CD8-positive, alpha-beta T cell (primary cell): ENCODE measurements at places on chromosomes 16 and 17. TPM values are rescaled to one million over a fixed set of nuclear protein-coding genes. Genes with fewer than 3 reads are reported as not detected.

- DNase-seq = no peak
These were observed 18.8 kb downstream of the GRB7 start for GRCh38 chr17:39756380-39757079.

The SLC13A2 gene
- not detected for total RNA-seq

DNA sequence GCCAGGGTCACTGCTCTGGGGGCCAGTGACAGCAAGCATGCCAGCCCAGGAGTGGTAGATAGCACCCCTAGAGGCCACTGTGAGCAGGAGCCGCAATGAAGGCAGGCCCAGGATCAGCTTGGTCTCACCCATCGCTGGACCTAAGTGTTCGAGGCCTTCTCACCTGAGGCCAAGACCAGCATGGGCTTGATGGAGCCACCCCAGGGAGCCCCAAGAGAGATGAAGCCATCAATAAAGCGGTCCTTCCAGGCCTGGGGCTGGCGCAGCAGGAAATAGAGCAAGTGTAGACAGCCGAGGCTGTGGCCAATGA lies 1.8 kb downstream of the LCAT start:
- no peak for DNase-seq

The EVI2A gene
- total RNA-seq = 44.4 TPM

The PDP2 gene
- total RNA-seq = 5.1 TPM

The ALOXE3 gene
- 0.33 TPM for total RNA-seq

The MAP2K3 gene
- 63.8 TPM for total RNA-seq

GRCh38 chr17:81030741-81031565 lies 4.0 kb upstream of the BAIAP2 start:
- no peak for DNase-seq

GRCh38 chr17:13994050-13994449 lies 75.3 kb upstream of the COX10 start:
- DNase-seq = no peak

The ANKRD40 gene
- 24.7 TPM for total RNA-seq

DNA sequence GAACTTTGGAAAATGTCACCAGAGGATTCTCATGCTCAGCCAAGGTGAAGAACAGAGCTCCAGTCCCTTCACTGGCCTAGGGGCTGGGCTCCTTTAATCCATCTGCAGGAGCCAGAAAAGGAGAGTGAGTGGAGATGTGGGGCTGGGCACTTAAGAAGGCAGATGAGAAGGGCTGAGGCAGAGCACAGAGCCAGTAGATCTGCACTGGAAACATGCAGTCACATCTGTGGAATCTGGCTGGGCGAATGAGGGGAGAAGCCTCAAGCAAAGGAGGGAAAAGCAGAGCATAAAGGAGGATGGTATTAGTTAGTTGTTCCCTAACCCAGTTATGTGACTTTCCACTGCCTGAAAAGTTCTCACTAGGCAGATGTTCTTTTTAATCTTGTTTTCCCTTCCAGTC lies 50.4 kb upstream of the BCAR1 start:
- no peak for DNase-seq

DNA sequence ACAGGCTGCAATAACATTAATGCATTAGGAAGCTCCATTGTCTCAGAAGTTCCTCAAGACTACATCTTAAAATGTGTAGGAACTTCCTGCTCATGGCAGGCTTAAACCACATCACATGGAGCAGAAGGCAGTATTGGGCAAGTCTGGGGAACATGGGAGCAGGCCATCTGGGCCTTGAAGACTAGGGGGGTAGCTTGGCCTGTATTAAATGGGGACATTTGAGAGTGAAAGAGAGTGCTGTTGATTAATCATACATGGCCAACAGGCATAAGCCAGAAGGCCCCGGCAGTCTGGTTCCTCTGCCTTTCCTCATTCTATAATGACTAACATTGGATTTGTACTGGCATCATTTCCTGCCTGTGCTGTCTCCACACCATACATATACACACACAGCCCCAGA lies 25.2 kb upstream of the SLC5A11 start:
- no peak for DNase-seq

DNA sequence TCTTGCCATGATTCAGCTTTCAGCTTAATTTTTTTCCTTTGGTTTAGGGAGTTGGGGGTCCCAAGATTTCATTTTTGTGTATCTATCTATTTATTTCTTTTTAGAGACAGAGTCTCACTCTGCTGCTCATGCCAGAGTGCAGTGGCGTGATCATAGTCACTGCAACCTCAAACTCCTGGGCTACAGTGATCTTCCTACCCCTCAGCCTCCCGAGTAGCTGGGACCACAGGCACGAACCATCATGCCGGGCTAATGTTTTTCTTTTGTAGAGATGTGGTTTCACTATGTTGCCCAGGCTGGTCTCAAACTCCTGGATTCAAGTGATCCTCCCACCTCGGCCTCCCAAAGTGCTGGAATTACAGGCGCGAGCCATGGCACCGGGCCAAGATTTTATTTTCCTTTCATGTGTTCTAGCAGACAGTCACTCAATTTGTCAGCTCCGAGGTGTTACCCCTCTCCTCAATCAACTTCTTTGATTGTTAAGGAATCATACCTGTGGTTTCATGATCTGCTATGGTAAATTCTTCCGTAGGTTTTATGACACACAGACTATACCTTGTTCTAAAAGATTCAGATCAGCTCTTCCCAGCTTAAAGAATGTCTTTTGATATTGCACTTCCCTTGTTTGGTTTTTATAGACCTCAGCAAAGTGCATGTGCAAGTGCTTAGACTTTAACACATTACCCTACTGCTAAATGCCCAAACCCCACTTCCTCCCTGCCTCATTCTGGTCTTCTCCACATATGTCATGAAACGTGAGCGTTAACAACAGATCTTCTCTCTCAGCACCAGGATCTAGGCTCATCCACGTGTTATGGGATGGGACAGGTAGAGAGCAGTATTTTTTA lies 13.0 kb downstream of the UNC45B start:
- no peak for DNase-seq

DNA sequence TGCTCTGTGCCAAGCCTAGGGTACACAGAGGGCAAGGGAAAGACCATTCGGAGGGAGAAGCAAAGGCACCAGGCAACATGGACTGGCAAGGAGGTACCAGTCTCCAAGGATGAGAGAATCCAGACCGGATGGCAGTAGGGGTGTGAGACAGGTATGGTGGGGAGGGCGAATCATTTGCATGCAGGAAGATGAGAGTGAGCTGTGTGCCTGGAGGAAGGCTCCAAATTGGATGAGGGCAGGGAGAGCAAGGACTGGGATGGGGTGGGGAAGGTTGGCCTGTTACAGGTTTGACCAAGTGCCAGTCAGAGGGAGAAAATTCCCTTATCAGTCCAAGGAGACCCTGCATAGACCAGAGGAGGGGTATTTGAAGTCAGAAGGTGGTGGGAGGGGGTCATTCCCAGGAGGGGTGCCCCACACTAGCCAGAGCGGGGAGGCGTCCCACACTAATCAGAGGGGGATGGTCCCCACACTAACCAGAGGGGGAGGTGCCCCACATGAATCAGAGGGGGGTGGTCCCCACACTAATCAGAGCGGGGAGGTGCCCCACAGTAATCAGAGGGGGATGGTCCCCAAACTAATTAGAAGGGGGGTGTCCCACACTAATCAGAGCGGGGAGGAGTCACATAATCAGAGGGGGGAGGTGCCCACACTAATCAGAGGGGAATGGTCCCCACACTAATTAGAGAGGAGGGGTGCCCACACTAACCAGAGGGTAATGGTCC lies 737 bp downstream of the CANT1 start:
- no peak for DNase-seq

- DNase-seq = no peak
These were observed 45.1 kb upstream of the NOS2 start for GRCh38 chr17:27845264-27846041.

- no peak for DNase-seq
These were observed 16.7 kb upstream of the IRF8 start for GRCh38 chr16:85882181-85882810.

DNA sequence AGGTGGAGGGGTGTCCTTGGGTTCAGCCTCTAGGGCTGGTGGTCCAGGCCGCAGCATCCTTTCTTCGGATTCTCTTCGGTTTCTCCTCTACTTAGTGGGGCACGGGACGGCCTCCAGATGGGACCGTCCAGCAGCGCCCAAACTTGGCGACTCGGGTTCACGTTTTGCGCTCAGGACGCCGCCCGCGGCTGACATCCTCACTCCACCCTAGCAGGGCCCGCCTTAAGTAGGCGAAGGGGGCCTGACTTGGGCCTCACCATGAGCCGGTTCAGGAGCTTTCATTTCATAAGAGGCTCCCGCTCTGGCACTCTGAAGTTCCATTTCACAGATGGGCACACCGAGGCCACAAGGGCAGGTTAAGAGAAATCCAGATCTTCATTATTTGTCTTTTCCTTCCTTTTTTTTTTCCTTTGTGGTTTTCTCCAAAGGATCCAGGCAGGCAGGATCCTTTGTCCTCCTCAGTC lies 141.2 kb downstream of the SEC14L1 start:
- DNase-seq = no peak

The PABPN1L gene
- total RNA-seq = not detected

DNA sequence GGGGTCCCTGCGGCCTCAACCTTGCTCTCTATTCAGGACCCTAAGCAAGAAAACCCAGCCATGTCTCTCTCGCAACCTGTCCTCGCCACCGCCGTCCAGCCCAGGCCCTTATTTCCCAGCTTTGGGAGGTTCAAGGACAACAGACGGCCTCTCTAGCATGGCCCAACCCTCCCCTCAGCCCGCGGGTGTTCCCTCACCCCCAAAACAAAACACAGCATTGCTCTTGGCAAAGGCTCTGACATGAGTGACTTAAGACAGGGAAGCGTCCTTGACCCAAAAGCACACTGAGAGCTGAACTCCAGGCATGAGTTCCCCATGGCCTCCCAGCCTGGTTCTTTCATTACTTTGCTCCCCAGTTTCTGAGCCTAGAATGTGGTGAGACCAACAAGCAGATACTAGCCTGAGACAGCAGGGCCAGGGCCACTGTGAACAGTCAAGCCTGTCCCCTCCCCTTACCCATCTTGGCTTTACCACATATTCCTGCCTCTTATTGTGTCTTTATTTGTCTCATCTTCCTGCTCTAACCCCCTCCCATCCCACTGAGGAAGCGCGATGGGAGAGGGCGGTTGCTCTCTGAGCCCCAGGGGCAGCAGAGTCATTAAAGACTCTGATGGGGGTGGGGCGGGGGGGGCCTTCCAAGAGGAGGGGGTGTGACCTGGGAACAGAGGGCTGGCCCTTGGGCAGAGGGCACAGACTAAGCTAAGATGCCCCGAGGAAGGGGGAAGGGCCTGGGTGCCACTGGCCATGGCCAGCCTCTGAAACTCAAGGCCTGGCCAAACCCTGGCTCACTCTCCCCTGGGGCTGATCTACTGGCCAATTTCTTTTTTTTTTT lies 11.8 kb downstream of the SREBF1 start:
- no peak for DNase-seq

DNA sequence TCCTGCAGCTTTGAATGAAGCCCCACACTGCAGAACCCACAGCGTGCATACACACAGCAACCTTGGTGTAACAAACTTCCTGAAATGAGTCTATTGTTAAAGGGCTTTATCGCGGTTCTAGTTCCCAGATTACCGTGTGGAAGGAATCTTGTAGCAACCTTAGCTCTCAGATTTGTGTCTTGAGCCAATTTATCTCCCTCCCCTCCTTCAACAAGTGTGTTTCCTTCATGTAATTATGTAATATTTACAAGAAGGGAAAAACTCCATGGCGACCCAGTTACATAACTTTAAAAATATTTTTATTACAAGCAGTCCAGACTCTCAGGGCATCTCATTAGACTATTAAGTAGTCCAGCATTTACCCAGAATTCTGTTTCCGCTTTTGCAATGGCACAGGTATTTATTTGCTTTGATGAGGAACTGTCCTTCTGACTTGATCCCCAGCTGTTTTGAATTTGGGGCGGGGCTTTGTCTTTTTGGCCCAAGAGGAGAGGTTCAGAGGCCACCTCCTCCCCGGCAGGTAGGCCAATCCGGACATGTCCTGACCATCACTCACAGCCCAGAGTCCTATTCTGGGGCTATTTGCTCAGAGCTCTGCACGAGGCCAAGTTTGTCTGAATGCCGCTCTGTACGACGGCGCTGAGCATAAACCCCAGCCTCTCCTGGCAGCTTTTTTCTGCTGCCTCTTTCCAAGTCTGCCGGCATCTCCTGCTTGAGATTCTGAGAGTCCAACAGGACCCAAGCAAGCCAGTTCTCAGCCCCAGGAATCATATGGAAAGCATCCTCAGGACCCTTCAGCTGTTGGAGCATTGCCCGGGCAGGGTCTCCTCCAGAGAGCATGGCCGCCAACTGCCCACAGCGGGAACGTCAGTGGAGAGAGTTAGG lies 35.6 kb downstream of the CLEC16A start:
- no peak for DNase-seq

GRCh38 chr17:38896346-38896954 lies 26.6 kb downstream of the LASP1 start:
- DNase-seq = no peak

- DNase-seq = no peak
These were observed 18.3 kb downstream of the POLR3K start for GRCh38 chr16:35011-35677.

DNA sequence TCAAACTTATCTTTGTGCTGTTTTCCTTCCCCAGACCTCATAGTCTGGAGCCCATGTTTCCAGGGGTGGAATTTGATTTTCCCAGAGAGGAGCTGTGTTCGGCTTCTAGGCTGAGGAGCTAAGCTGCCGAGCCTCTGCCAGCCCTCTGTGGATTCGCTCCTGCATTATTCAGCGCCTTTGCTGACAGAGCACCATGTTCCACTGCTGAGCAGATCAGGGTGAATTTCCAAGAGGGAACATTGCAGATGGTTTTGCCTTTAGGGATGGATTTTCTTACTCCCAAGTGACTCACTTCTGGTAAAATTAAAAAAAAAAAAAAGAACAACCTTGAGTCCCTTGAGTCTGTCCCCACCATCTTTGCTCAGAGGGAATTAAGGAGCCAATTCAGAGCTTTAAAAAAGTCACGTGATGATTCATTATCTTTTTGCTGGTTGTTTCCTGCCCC lies 229.5 kb downstream of the PRKCA start:
- no peak for DNase-seq

DNA sequence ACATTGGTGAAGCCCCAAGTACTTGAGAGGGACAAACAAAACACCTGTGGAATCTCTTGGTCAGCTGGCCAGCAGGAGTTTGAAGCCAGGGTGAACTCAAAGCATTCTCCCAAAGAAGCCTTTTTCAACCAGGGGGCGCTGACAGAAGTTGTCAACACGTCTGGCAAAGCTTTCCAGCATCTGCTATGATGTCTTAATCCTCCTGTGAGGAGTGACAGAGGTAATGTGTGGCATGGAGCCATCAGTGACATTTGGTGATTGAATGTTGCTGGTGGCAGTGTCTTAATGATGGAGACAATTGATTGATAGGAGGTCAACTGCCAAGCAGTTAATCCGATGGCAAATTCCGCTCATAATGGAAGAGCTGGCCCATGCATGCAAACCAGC lies 257.6 kb upstream of the HSBP1 start:
- no peak for DNase-seq

GRCh38 chr17:13581925-13582324 lies 19.8 kb downstream of the HS3ST3A1 start:
- DNase-seq = no peak
